ENCODE measurements at places on chromosomes 2 and 18. TPM values are rescaled to one million over a fixed set of nuclear protein-coding genes. Genes with fewer than 3 reads are reported as not detected.

Gene MARCO
- not detected for total RNA-seq

Gene CHRNG
- not detected for total RNA-seq

Gene TMEM185B
- total RNA-seq: 41.7 TPM

Gene CAPN14
- total RNA-seq: 0.16 TPM

Gene TACR1
- total RNA-seq: 0.09 TPM
